ENCODE measurements at places on chromosomes 6 and 20.

DNA sequence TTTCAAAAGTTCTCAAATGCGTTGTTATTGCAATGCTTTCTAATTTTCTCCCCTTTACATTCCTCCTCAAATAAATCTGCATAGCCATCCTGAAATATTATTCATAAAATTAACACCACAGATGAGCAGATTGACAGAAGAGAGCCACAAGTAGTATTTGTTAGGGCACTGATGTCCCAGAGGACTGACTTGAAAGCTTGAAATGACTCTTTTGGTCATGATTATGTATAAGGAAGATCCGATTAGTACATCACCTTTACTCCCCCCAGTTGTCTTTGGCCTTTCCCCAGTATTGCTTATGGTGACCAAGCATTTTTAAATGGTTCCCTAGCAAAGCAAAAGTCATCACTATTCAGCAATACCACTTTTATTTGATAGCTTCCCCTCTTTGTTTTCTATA lies 187.6 kb downstream of the ADAT2 start:
- DNase-seq: no peak

DNA sequence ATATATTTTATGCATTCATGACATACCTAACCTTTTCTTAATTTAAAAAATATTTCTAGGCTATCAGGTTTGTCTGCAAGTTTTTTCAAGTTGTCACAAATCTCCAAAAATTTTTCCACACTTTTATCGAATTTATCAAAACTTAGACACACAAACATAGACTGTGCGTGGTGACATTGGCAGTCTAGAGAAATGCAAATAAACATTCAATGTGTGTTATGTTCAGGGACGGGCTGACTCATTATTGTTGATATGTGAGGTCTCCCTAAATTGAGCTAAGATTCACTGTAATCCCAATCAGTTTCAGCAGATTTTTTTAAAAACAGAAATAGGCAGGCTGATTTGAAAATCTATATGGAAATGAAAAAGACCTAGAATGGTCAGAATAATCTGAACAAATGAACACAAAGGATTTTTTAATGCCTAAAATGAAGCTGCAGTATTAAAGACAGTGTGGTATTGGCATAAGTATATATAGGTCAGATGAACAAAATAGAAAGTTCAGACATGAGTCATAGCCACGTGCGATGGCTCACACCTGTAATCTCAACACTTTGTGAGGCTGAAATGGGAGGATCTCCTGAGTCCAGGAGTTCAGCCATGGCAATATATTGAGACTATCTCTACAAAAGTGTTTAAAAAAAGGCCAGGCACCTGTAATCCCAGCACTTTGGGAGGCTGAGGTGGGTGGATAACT lies 19.2 kb downstream of the BLTP3A start:
- no peak for DNase-seq

DNA sequence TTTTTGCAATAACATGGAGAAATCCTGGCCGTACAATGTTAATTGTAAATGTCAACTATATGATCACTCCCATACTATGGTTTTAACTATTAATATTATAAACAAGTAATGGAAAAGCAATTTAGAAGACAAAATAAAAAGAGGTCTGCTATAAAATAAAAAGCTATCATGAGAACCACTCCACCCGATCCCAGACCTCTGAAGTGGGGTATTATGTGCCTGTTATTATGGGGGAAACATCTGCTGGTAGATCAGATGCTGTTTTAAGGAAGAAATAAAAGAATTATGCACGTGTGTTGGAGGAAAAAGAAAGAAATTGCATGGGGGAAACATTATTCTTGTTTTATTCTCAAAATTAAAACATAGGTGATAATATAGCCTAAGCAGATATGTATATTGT lies 615.7 kb upstream of the ARID1B start:
- no peak for DNase-seq

- DNase-seq: no peak
Measured at GRCh38 chr6:1766654-1767053, 156.9 kb downstream of the FOXC1 start.

DNA sequence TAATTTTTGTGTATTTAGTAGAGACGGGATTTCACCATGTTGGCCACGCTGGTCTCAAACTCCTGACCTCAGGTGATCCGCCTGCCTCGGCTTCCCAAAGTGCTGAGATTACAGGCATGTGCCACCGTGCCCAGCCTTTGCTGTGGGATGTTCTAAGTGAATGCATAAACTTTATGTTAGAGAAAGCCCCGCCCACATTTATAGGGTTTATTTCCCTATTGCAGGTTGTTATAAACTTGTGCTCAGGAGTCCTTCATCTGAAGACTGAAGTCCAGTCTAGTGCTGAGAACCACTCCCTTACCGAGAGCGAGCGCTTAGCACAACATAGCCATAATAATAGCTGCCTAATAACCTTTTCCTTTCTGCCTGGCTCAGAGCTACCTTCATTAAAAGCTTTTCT lies 75.4 kb upstream of the ZNF217 start:
- DNase-seq: no peak

Data from NCI-H2107 (cell line).